ENCODE measurements at places on chromosomes 4 and X.

GRCh38 chrX:101287402-101287801, 3.7 kb downstream of the TAF7L start:
- DNase-seq: peak; percentile 52

DNA sequence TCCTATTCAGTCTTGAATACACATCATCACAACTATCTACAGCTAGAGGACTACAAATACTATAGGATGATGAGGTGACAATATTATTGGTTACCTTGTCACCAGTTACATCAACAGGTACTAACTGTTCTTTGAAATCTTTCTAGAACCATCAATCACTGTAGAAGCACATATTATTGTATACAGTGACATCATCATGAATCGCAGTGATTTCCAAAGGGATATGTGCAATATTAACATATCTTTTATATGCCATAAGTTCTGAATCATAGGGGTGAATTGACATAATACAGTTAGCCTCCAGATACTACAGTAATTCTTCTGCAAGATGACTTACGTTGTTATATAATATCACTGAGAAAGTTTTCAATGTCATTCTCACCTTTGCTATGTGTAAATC, 105.2 kb upstream of the HPGD start:
- no peak for DNase-seq

GRCh38 chr4:166875821-166876220, 358.5 kb downstream of the SPOCK3 start:
- no peak for DNase-seq

- DNase-seq: peak; percentile 4
Observed at GRCh38 chr4:153788413-153789276, at the start of gene SFRP2. TSS of gene SFRP2 (minus strand) at chr4:153789083. CDS start at chr4:153788835, 248 bp downstream.

GRCh38 chrX:68754406-68754805, 74.4 kb upstream of the EFNB1 start:
- DNase-seq: no peak

- DNase-seq: no peak
Observed at GRCh38 chr4:72216539-72217277, 184.9 kb downstream of the NPFFR2 start.

DNA sequence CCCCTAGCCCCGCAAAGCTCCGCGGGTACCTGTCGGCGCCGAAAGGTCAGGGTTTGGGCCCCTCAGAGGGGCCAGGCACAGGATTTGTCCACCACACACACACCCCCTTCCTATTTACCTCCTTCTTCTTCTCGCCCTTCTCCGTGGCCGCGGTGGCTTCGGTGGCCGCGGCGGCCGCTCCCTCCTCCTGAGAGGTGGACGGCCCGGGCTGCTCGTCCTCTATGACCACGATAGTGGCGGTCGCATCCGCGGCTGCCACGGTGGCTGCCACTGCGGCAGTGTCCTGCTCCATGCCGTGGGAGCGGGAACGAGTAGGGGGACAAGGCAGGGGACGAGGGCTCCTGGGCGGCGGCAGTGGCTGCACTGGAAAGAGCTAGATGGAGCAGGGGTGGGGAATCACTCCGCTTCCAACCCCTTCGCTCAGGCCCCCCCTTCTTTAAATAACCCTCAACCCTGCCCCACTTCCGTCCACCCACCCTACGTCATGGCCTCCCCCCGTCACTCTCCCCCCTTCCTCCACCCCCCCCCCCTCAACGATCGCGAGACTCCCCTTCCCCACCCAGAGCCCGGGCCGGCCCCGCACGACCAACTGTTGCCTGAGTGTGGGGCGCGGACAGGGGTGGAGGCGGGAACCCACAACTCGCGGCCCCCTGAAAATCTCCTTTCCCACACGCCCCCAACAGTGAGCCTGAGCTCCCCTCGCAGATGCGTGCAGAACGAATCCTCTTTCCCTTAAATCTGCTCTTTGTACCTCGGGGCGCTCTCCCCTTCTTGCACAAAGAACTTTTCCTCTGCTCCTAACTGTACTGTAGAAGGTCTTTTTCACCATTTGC, at the start of gene SMARCA1:
SMARCA1 (minus strand) TSS at position 412 of the 833 bp plus-strand sequence; CDS start at position 292, 120 bp downstream.
- peak; percentile 66 for DNase-seq

DNA sequence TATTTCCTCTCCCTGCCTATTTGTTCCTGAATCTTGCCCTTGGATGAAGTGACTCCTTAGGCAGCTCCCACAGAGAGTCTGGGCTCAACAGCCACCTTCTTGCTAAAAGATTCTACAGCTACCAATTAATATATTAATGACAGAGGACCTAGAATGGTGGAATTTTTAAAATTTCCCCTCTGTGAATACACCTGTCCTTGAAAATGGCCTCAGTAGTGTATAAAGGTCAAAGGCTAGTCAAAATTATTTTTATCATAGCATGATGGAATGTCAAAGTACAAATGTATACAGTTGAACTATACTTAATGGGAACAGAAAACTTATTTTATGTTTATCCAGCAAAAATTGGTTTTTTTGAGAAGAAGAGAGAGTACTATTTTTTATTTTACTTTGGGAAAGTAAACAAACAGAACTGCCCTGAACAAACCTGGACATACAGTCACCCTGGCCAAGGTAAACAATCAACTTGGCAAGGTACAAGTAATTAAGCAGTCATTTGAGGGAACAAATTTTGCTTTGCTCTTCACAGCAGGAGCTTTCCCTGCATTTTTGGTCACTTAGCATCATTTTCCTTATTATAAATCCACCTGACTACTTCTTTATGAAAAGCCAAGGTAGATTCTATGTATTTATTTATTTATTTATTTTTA, 250.8 kb downstream of the INPP4B start:
- DNase-seq: no peak

DNA sequence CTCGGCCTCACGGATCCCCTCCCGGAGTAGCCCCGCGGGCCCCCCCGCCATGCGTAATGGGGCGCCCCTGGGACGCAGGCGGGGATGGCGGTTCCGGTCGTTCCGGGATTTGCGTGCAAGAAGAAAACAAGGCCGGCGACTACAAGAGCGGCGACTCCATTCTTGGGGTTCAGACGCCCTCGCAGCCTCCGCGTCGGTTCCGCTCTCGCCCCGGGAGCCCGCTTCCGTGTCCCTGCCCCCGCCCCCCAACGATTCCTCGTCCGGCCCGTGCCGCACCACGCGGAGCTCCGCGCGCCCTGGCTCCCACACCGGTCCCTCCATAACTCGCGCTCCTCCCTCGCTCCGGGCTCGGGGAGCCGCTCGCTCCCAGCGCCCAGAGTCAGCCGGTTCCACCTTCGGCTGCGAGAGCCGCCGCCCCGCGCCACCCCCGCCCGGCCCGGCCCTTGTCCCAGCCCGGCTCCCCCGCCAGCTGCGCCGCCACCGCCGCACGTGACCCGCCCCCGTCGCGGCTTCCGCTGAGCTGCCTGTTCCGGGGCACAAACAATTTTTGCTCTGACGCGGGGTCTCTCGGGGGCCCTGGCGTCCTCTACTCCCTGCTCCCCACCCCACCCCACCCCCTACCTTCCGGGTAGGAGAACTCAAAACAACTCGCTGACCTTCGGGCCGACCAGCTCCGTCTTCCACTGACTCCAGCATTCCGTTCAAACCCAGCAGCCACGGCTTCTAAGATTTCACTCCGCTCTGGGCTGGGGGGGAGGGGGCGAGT, 78.8 kb upstream of the BCOR start:
- DNase-seq: peak; percentile 41

DNA sequence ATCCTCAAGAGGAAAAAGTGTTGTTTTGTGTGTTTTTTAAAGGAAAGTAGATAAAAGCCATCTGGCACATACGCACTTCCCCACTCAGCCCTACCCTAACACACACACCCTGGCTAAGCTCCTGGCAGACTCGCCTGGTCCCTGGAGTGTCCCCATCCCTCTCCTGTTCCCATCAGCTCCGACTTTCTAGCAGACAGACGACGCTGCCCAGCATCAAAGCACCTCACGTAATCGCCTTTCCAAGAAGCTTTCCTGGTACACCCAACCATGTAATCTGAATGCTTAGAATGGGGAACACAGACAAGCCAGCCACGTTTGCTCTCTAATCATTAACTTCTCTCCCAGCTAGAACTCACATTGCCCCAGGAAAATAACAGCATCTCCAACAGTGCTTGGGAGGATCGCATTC, 116.2 kb downstream of the AFAP1 start:
- DNase-seq: no peak

All from EH (cell line).